CD8-positive, alpha-beta memory T cell (primary cell): ENCODE measurements at places on chromosomes 2 and 18. TPM values are rescaled to one million over a fixed set of nuclear protein-coding genes. Genes with fewer than 3 reads are reported as not detected.

DNA sequence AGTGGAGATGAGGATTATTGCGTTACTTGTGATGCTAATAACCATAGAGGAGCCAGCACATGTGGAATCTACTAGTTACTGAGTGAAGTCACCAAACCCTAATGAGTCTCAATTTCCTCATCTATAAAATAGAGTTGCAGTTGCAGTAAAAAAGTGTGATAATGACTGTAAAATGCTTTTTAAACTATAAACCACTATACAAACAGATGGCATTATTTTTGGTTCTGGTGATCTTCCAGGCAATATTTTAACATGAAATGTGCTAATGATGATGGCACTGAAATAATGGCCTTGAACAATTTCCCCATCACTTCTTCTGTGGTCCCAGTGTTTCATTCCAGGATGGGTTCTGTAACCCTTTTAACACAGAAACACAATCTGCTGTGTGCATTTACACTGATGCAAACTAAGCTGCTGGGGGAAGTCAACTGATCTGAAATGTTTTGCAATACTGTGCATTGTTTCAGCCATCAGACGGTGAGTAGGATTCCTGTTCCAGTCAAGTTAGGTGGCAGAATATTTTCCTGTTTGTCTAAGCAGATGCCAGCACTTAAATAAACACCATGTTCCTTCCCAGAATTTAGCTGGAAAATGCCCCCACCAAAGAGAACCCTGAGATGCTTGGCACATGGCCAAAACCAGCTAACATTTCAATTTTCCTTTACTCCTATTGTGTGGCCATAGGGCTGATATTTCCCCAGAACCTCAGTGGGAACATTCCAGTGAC lies 52.6 kb downstream of the TACR1 start:
- no peaks in the 10 kb centered on the region for H3K27me3 ChIP-seq
- no peaks in the 10 kb centered on the region for H3K36me3 ChIP-seq
- DNase-seq, result no peak
- no peak overlapping the region for H3K4me3 ChIP-seq

GRCh38 chr18:70299393-70299792 lies 10.5 kb downstream of the SOCS6 start:
- H3K27ac ChIP-seq, result no peak overlapping the region
- H3K4me3 ChIP-seq, result no peak overlapping the region
- no peaks in the 10 kb centered on the region for H3K27me3 ChIP-seq
- DNase-seq, result no peak
- H3K4me1 ChIP-seq, result no peaks in the 10 kb centered on the region

GRCh38 chr18:71221405-71221804 lies 932.6 kb downstream of the SOCS6 start:
- no peaks in the 10 kb centered on the region for H3K36me3 ChIP-seq
- no peaks in the 10 kb centered on the region for H3K27me3 ChIP-seq
- H3K27ac ChIP-seq, result no peak overlapping the region
- DNase-seq, result no peak
- no peak overlapping the region for H3K4me3 ChIP-seq

Gene USP37
- total RNA-seq, result 31.5 TPM

Gene LYPD1
- not detected for total RNA-seq

Gene SLC35F6
- 11.5 TPM for total RNA-seq

DNA sequence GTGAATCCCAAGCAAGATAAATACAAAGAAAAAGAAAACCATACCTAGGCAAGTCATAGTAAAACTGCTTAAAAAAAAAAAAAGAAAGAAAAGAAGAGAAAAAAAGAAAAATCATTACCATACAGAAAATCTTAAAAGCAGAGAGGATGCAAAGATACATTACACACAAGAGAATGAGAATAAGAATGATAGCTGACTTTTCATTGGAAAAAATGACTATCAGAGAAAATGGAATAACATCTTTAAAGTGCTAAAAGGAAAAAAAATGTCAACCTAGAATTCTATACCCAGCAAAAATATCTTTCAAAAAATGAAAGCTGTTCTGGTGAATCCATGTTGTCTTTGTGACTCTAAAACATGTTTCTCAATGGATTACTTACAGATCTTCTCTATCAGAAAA lies 66.2 kb downstream of the REEP1 start:
- H3K4me3 ChIP-seq, result no peak overlapping the region
- no peaks in the 10 kb centered on the region for H3K36me3 ChIP-seq
- no peak overlapping the region for H3K27ac ChIP-seq
- DNase-seq, result no peak

Gene SPHKAP
- total RNA-seq, result not detected

DNA sequence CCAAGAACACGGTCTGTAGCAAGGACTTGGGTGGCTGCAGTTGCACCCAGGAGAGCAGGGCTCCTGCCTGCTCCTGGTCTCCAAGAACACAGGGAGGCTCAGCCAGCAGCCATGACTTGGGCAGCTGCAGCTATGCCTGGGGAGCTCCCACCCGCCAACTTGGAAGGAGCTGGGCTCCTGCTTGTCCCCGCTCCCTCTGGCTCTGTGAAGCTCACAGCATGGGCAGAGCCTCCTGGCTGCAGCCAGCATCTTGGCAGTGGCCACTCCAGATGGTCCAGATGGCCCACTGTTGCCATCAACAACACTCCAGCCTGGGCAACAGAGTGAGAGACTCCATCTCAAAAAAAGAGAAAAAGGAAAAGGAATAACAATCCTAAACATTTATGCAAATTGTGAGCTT lies 5.2 kb downstream of the ZSCAN30 start:
- H3K4me1 ChIP-seq, result peaks cover 7% of the 10 kb centered on the region
- no peak for DNase-seq
- no peaks in the 10 kb centered on the region for H3K36me3 ChIP-seq
- H3K4me3 ChIP-seq, result no peak overlapping the region
- H3K27me3 ChIP-seq, result no peaks in the 10 kb centered on the region

Gene TRIM43
- not detected for total RNA-seq

DNA sequence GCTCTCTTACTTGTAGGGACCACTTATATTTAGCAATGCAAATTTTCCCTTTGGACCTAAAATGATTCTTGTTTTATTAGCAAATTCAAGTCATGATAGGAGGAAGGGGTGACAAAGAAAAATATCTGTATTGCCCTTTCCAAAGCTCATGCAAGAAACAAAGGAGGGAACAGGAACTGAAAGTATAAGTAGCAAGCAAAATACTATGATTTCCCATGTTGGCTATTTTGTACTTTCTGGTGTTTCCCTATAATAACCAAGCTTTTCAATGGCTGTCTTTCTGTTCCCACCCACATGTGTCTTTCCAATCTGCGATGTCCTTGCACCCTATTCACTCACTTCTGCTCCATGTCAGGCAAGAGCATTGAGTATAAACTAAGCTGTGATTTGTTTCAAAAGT lies 279.7 kb downstream of the RNF144A start:
- DNase-seq, result no peak
- H3K27me3 ChIP-seq, result no peaks in the 10 kb centered on the region
- no peak overlapping the region for H3K4me3 ChIP-seq

- DNase-seq, result no peak
- H3K27me3 ChIP-seq, result no peaks in the 10 kb centered on the region
- H3K4me1 ChIP-seq, result no peaks in the 10 kb centered on the region
- H3K36me3 ChIP-seq, result no peaks in the 10 kb centered on the region
- no peak overlapping the region for H3K4me3 ChIP-seq
Measured at GRCh38 chr2:157168501-157168900, 89.0 kb upstream of the GALNT5 start.

Gene GALNT5
- not detected for total RNA-seq

Gene TMEFF2
- total RNA-seq, result not detected

Gene IL1R2
- 0.85 TPM for total RNA-seq
